ENCODE measurements at places on chromosomes 6 and 20. TPM values are rescaled to one million over a fixed set of nuclear protein-coding genes. Genes with fewer than 3 reads are reported as not detected.

- H3K36me3 ChIP-seq, result no peaks in the 10 kb centered on the region
- peak overlapping the region; percentile 64 for H3K27ac ChIP-seq
- peaks cover 57% of the 10 kb centered on the region for H3K27me3 ChIP-seq
- no peak for DNase-seq
- H3K4me1 ChIP-seq, result peaks cover 28% of the 10 kb centered on the region
Measured at GRCh38 chr6:107490566-107491137, 735 bp downstream of the SOBP start.

DNA sequence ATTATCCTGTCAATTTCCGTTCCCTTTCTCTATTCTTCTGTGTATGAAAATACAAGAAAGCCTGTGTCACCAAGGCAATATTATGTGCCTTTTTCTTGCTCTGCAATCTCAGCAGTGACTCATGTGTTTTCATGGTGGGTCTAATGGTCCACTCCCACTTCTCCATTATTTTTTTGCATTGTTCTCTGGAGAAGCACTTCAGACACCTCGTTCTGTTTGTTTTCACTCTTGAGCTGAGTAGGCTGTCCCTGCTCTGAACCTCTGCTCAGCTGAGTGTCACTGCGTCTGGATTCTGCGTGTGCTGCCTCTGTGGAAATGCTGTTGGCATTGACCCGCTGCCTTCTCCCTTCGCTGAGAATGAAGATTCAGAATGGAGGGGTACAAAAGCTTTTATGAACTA, 230.6 kb downstream of the TMEM242 start:
- no peaks in the 10 kb centered on the region for H3K27me3 ChIP-seq
- DNase-seq, result no peak
- H3K27ac ChIP-seq, result no peak overlapping the region

DNA sequence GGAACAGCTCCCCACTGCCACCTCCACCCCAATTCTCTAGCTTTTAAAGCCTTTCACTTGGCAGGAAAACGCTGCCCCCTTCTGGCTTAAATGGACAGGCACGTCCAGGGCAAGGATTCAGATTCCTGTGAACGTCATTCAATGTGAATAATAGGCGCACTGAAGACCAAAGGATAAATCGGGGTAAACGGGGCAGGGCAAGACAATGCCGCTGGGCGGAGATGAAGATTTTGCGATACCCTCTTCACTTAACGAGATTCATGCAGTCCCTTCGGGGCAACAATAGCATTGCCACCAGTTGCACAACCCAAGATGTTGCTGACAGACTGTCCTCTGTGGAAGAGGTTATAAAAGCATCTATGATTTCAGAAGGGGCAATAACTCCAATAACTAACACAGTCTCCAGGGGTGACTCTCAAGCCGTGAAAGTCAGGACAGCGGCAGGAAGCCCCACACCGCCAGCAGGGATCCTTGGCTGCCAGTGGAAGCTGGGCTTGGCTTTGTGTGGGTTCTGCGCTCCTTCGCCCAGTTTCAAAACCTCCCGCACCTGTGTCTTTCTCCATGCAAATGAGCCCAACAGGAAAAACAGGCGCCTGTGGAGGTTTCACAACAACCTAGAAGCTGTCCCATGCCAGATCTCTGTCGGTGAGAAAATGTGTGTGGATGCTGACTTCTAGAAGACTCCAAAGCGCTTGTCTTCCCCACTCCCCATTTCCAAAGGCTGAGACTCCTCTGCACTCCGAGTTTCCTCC, 291.8 kb downstream of the BMP7 start:
- no peaks in the 10 kb centered on the region for H3K4me1 ChIP-seq
- no peak overlapping the region for H3K27ac ChIP-seq
- no peaks in the 10 kb centered on the region for H3K36me3 ChIP-seq
- peaks cover 33% of the 10 kb centered on the region for H3K27me3 ChIP-seq
- H3K4me3 ChIP-seq, result no peak overlapping the region

DNA sequence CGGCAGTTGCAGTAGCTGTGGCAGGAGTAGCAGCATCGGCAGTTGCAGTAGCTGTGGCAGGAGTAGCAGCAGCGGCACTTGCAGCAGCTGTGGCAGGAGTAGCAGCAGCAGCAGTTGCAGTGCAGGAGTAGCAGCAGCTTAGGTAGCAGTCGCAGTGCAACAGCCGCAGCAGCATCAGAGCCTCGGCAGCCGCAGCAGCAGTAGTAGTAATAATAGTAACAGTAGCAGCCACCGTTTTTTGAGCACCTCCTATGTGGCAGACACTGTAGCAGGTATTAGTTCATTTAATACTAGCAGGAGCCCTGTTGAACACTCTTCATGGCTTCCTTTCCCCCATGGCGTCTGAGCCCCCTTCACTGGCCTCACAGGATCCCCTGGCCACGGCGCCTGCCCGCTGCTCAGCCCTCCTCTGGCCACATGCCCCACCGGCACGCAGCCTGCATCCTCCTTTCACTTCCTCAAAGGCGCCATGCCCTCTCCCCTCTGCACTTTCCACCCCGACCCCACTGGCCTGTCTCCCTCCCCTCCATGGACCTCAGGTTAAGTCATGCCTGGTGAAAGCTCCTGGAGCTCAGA, 19.1 kb upstream of the IRF4 start:
- no peak overlapping the region for H3K4me3 ChIP-seq
- no peak for DNase-seq
- peak overlapping the region; percentile 16 for H3K27ac ChIP-seq
- peaks cover 14% of the 10 kb centered on the region for H3K4me1 ChIP-seq
- no peaks in the 10 kb centered on the region for H3K36me3 ChIP-seq
- peaks cover 34% of the 10 kb centered on the region for H3K27me3 ChIP-seq

- H3K27me3 ChIP-seq, result peaks cover 20% of the 10 kb centered on the region
- no peaks in the 10 kb centered on the region for H3K36me3 ChIP-seq
- no peak overlapping the region for H3K4me3 ChIP-seq
- no peak overlapping the region for H3K27ac ChIP-seq
- no peak for DNase-seq
Measured at GRCh38 chr6:56934876-56935275, 20.0 kb upstream of the BEND6 start.

DNA sequence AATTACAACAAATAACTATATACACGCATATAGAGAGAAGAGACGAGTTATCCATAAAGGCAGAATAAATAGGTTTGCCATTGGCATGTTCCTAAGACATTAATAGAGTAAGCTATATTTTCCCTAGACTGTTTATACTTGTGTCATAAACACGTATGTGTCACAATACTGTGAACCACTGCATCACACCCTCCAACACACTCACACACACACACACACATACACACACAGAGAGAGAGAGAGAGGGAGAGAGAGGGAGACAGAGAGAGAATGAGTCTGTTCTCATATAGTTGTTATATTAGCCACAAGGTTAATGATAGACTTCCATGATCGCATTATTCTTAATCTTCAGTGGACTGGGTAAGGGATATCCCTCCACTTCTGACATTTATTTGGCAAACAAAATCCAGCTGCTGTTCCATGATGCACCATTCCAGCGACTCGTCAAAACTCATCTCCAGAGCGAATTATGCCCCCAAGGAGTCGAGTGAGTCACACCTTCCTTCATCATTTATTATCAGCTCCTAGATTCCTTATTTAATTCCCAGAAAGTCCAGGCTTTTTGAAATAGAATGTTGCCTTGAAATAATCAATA, 82.8 kb upstream of the HIVEP1 start:
- DNase-seq, result no peak
- H3K4me3 ChIP-seq, result no peak overlapping the region
- no peaks in the 10 kb centered on the region for H3K36me3 ChIP-seq
- no peaks in the 10 kb centered on the region for H3K4me1 ChIP-seq

DNA sequence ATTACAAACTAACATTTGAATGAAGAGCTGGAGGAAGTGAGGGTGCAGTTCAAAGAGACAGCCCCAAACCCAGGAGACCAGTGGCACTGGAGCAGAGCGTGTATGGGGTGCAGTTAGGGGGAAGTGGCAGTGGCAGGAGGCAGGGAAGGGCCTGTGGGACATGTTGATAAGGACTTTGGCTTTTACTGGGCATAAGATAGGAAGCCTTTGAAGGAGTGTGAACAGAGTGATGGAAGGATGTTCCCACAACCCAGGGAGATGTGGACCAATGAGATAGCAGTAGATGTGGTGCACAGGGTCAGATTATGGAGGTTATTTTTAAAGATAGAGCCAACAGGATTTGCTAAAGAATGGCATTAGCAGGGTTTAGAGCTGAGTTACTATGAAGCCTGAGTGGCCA, 56.4 kb downstream of the AIG1 start:
- H3K4me3 ChIP-seq, result no peak overlapping the region
- H3K27me3 ChIP-seq, result no peaks in the 10 kb centered on the region
- DNase-seq, result no peak
- no peak overlapping the region for H3K27ac ChIP-seq
- H3K4me1 ChIP-seq, result no peaks in the 10 kb centered on the region

- H3K36me3 ChIP-seq, result no peaks in the 10 kb centered on the region
- H3K27me3 ChIP-seq, result no peaks in the 10 kb centered on the region
- no peak overlapping the region for H3K27ac ChIP-seq
- no peak for DNase-seq
- H3K4me1 ChIP-seq, result no peaks in the 10 kb centered on the region
Measured at GRCh38 chr6:75892384-75892783, 143.3 kb downstream of the MYO6 start.

GRCh38 chr6:20875369-20875963, 341.2 kb downstream of the CDKAL1 start:
- H3K36me3 ChIP-seq, result no peaks in the 10 kb centered on the region
- no peak overlapping the region for H3K27ac ChIP-seq
- no peaks in the 10 kb centered on the region for H3K27me3 ChIP-seq
- no peak overlapping the region for H3K4me3 ChIP-seq

PTPN1 gene
- 62.5 TPM for total RNA-seq

GJA10 gene
- total RNA-seq, result not detected

RSPH9 gene
- not detected for total RNA-seq

DEFB129 gene
- total RNA-seq, result not detected

PPIL6 gene
- not detected for total RNA-seq

TBXT gene
- total RNA-seq, result not detected

ZNF512B gene
- 12.0 TPM for total RNA-seq
